Astrocyte (in vitro differentiated cells and primary cell): ENCODE measurements at places on chromosomes 5 and 9.

- no peak for DNase-seq
These were observed 12.0 kb downstream of the PBX3 start for GRCh38 chr9:125758986-125759763.

GRCh38 chr5:82418608-82418950 is 140.4 kb upstream of the RPS23 start:
- peak; percentile 50 for DNase-seq

DNA sequence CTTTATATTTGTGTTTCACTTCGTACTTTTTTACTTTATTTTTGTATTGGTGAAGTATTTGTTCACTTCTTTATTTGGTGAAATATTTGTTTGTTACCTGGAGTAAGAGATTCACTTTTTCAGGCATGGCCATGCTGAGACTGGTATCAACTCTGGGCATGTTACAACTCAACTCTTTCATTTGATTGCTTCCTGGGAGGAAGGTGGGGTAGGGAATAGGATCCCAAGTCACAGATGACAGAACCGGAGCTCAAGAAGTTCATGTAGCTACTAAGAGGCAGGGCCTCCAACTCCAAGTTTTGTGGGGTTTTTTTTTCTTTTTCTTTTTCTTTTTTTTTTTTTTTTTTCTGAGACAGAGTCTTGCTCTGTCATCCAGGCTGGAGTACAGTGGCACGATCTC is 6.1 kb upstream of the ADGRD2 start:
- no peak for DNase-seq

GRCh38 chr9:134863941-134864820 is 16.4 kb upstream of the FCN2 start:
- no peak for DNase-seq

DNA sequence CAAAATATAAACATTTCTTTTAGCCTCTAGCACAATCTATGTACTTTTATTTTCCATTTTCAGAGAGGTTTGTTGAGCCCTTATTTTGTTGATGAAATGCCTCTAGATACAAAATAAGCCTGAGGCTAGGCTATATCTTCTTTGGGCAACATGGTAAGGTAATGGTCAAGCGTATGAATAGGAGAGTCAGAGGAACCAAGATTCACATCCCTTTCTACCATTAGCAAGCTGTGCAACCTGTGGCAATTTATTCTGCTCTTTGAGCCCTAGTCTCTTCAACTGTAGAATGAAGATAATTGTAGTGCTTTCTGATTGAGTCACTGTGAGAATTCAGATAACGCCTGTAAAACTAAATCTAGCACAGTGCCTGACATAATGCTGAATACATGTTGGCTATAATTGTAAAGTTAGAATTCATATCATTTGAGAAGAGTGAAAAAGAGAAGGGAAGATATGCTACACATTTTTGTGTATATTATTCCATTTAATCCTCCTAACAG is 412.5 kb downstream of the CCDC171 start:
- DNase-seq = peak; percentile 12

- no peak for DNase-seq
These were observed 524.3 kb downstream of the PSAT1 start for GRCh38 chr9:78821126-78821822.

DNA sequence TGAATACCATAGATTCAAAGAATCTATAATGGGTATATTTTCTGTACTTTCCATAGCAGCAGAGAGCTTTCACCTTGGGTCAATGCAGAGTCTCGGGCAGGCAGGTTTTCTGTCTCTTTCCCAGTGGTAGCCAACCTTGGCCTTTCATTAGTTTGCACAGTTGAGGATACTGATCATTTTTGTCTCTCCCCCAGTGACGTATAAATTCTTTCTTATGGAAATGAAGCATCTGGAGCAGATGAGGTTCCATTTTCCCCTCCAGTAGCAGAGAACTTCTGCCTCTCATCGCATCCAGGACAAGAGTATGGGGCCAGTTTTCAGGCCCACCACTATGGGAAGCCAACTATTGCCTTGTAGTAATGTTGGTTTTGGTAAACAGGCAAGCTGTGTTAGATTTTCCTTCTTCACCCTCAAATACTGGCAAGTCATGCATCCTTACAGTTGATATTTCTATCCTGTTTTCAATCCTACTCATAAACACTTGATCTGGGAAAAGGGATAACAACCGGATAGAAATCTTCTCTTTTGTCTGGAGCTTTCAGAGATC is 845.2 kb upstream of the CDH18 start:
- DNase-seq = no peak

- DNase-seq = no peak
These were observed 16.4 kb downstream of the SLC6A7 start for GRCh38 chr5:150206098-150206778.
